ENCODE measurements at places on chromosomes 16 and 17.

DNA sequence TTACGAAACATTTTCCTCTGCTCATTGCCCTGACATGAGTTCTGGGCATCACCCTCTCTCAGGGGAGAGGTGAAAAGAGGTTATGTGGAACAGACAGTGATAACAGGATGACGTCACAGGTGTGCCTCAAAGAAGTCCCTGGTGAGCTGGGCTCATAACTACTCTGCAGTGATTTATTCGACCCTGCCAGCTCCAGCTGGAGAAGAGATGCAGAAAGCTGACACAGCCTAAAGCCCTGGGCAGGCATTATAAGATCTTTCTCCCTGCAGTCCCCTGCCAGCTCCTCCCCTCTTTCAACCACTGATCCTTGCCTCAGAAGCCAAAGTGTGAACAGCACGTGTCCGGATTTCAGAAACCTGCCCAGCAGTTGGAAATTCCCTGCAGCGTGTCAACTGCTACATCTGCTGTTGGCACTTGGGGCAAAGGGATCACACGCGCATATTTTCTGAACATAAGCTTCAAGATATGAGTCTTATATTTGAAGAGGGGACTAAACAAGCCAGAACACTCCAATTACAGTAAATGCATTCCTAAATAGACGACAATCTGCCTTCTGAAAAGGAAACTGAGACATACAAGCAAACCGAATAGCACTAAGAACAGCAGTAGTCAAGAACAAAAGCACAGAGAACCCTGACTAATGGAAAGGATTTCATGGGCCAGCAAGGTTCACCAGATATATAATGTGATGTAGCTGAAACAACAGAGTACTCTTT lies 80.5 kb downstream of the SMG6 start:
- no peak for DNase-seq

DNA sequence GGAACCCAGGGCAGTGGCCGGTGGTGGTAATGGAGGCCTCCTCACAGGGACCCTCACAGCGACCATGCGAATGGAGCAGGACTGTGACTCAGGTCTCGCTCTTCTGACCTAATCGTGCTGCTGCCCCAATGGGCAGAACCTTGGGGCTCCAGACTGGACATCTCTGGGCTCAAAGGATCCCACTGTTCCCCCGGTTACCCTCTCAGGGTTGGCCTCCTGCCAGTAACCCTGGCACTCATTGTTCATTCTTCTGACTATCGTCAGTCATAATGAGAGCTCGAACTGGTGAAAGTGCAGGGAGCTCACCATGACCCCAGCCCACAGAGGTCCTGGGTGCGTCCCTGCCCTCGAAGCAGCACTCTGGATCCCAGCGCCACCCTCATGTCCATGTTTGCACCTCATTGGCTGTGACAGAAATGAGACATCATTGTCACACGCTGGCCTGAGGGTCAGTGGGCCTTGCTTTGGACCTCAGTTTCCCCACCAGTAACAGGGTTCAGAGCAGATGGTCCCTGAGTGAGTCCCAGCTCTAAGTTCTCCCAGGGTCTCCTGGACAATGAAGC lies 4.0 kb upstream of the NPRL3 start:
- DNase-seq, result no peak

DNA sequence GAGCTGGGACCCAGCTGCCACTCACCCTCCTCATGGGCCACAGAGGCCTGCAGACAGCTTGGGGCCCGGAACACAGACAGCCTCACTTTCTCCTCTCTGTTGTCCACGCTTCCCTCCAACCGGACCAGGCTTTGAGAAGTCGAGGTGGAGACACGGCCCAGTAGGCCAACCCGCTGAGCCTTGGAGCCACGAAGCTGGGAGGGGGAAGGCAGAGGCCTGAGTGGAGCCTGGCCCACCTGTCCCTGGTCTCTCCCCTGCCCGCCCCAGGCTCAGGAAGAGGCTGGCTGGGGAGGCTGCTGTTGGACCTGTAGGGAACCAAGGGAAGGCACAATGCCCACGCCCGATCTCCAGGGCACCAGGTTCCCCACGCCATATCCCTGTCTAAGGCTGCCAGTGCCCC lies 48.1 kb downstream of the RMI2 start:
- no peak for DNase-seq

GRCh38 chr17:37791447-37792399 lies 46.9 kb upstream of the HNF1B start:
- peak; percentile 55 for DNase-seq

DNA sequence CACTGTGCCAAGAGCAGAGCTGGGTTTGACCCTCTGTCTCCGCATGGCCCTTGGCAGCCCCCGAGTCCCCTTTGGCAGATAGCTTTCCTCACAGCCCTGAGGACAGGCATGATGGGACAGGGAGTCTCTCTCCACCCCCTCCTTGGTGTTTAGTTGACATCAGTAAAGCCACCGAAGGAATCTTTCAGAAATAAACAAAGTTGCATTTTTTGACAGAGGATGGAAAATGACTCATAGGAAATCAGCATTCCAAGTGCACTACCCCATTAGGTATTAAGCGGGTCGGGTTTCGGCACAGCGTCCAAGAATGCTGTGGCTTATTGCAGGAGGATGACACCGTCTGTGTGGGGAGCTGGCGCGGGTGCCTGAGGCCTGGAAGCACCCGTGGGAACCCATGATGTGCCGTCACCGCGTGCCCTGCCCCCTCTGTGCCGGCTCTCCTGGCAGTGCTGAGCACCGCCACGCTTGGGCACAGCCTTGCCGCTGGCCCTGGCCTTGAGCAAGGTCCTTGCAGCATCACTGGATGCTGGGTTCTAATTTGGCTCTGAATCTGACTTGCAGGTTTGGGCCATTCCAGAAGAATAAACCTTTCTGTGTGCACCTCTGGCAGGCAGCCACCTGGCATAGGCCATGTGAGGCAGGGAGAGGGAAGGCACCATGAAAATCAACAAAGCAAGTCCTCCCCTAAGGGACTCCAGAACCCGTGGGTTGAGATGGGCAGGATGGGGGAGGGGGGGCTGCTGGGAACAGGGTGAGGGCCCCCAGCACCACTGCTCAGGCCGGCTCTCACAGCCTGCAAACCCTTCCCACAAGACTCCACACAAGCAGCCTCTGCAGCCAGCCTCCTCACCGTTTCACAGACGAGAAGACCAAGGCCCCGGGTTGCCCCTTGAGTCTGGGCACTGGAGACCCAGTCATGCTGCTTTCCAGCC lies 50.5 kb upstream of the ZNF469 start:
- no peak for DNase-seq

- peak; percentile 95 for DNase-seq
These were observed 28.2 kb downstream of the NEUROD2 start for GRCh38 chr17:39579318-39580081.

GRCh38 chr17:60629120-60629519 lies 29.1 kb downstream of the PPM1D start:
- DNase-seq, result no peak

- peak; percentile 44 for DNase-seq
These were observed 5.8 kb downstream of the PDK2 start for GRCh38 chr17:50100921-50101345.

- DNase-seq, result no peak
These were observed 9.2 kb upstream of the KAT7 start for GRCh38 chr17:49779156-49779738.

DNA sequence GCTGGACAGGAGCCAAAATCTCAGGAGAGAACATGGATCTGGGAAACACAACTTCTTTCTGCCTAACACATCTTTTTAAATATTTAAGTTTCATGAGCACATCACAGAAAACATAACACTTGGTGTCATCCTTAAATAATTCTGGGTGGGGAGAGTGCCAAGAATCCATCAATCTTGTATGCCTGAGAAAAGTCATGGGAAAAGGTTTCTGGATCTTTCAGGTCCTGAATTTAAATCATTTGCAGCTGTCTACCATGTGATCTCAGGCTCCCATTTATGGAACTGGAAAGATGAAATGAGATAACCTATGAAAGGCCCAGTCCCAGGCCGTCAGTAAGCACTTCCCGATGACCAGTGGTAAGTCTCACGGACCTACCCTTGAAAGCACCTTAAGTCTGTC lies 15.1 kb downstream of the CDH11 start:
- DNase-seq, result no peak

DNA sequence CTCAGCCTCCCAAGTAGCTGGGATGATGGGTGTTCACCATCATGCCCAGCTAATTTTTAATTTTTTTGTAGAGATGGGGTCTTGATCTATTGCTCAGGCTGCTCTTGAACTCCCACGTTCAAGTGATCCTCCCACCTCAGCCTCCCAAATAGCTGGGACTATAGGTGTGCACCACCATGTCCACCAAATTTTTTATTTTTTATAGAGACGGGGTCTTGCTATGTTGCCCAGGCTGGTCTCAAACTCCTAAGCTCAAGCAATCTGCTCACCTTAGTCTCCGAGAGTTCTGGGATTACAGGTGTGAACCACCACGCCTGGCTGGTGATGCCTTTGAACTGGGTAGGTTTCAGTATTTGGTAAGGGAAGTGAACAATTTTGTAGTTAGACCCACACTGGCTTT lies 30.1 kb downstream of the FA2H start:
- no peak for DNase-seq

GRCh38 chr17:1110541-1110861 lies 69.3 kb downstream of the ABR start:
- no peak for DNase-seq

DNA sequence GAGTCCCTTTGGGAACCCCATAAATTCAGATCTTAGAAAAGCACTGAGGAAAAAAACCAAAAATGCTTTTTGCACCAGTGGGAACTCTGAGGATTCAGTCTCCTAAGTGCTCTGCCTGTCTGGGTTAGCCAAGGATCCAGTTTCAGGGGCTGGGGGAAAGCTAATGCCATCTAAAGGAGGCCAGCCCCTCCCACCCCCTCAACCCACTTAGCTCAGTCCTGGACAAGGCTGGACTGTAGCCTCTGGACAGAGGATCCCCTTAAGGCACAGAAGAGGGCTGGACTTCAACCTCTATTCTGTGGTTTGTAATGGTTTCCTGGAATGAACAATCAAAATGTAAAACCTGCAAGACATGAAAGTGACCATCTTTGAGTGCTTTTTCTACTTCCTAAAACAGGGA lies 356.1 kb upstream of the ZFHX3 start:
- no peak for DNase-seq

DNA sequence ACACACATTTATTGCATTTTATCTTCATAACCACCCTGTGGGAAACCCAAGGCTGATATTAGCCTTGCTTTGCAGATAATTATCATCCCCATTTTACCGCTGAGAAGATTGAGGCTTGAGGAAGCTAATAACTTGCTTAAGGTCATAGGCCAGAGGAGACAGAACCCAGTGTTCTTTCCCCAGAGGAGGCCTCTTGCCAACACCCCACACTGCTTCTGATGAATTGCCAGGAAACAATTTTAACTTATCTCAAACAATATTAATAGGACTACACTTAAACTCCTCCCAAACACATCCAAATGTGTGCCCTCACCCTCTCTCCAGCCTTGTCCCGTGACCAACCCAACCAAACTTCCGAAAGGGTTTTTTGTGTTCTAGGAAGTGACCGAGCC lies 2.1 kb upstream of the SPG7 start:
- DNase-seq, result no peak

DNA sequence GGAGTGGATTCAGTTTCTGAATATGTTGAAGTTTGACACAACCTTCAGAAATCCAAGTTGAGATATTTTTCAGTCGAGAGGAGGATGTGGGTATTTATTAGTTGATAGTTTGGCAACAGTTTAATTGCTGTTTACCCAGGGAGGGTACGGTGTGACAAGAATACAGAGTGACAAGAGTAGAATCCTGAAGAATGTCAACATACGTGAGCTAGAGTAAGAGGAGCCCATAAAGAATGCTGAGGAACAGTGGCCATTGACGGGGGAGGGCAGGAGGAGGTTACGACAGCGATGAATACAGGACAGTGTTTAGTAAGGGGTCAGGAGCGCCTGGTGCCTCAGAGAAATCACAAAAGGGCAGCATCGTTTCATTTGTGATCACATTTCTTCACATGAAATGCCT lies 76.5 kb downstream of the AATF start:
- DNase-seq, result no peak

DNA sequence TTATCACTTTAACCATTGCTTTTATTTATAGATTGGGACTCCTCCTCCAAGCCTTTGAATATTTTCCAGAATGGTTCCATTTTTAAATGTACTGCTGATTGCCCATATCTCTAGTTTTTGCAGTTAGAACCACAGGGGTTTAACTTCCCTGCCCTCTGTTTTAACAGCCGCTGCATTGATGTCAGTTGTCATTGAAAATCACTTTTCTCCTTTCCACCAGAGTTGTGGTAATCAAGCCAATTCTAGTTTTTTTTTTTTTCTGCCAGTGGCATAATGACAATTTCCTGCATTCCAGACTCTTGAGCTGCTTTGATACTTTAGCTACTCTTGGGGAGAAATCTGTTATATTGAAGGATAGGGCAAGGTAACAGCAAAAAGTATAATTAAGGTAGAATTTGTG lies 91.5 kb downstream of the HS3ST4 start:
- no peak for DNase-seq

- DNase-seq, result peak; percentile 70
These were observed 7.5 kb upstream of the EDC4 start for GRCh38 chr16:67865318-67865717.

- DNase-seq, result no peak
These were observed 18.2 kb downstream of the RAB40C start for GRCh38 chr16:608019-608418.

DNA sequence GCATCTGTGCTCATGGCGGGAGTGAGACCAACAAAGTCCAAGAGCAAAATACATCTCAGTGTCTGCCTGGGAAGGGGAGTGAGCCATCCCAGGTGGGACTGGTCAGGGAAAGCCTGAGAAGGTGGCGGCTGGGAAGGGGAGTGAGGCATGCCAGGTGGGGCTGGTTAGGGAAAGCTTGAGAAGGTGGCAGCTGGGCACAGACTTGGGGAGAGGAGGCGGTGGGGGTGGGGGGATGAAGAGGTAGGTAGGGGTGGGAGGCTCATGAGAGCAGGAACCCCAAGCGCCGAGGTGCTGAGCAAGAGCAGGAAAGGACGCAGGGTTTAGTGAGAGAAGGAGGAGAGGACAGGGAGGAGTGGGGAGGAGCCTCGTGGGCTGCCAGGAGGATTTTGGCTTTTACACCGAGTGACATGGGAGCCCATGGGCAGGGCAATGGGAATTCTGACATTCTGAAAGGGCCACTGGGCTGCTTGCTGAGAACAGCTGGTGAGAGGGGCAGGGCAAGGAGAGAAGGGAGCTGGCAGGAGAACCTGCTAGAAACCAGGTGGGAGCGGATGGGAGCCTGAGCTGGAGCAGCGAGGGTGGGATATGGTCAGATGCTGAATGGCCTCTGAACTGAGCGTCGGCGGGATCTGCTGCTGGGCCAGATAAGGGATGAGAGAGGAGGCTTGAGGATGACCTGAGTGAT lies 256.1 kb upstream of the RPL38 start:
- DNase-seq, result no peak

DNA sequence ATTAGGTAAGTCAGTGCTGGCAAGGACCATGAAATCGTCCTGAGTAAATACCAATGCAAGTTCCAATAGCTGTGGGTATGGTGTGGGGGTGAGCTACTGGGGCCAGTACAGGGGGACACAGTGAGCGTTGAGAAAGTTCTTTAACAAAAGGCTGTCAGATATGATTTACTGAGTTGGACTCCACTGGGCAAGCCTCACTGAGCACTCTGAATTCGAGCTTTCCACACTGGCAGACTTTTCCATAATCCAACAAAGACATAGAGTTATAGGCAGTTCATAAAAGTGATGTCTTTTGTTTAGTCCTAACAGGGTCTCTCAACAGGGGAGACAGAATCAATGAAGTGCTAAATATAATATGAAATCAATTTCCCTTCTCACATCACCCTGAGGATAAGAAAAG lies 489.0 kb downstream of the KCNJ2 start:
- peak; percentile 18 for DNase-seq

- DNase-seq, result no peak
These were observed 18.4 kb downstream of the CFAP20 start for GRCh38 chr16:58110571-58111301.
